Activated CD4-positive, alpha-beta T cell treated with anti-CD3 and anti-CD28 coated beads, Interleukin-2, Interleukin-4, amounts not matched to agents 100 ng/mL and 50 ng/mL, durations not matched to agents 16 hours and 8 hours (primary cell): ENCODE measurements at places on chromosomes 1 and 21.
A peak's percentile ranks its signal among the peaks of the same experiment; 100 is the strongest.

GRCh38 chr1:23577056-23578004, 18.0 kb upstream of the ID3 start:
- DNase-seq, result peak; percentile 68

DNA sequence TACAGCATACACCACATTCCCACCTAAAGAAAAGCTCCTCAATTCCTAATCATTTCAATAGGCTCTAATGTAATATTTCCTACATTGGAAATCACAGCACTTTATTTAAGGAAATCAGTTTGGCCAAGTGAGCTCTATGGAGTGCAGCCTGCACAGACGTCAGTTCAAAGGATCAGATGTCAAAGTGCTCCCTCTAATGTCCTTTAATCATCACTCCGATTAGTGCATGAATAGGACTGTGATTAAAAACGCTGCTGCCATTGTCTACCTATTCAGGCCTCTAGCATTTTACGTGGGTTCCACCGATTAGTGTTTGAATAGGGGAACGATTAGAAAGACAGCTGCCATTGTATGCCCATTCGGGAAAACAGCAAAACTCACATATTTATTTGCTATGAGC, 50.2 kb downstream of the DPYD start:
- no peak for DNase-seq

DNA sequence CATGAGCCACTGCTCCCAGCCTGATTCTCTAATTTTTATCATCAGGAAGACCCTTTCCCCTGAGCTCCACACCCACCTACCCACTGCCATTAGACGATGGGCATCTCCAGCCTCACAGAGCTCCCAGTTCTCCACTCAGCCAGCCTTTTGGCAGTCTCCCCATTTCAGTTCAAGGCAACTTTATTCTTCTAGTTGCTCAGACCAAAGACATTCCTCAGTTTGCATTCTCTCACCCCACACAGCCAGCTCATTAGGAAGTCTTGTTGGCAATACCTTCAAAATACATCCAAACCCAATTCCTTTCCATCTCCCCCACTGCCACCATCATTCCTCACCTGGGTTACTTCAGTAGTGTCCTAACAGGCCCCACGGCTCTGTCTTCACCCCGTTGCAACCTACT, 53.4 kb upstream of the COX20 start:
- DNase-seq, result no peak

DNA sequence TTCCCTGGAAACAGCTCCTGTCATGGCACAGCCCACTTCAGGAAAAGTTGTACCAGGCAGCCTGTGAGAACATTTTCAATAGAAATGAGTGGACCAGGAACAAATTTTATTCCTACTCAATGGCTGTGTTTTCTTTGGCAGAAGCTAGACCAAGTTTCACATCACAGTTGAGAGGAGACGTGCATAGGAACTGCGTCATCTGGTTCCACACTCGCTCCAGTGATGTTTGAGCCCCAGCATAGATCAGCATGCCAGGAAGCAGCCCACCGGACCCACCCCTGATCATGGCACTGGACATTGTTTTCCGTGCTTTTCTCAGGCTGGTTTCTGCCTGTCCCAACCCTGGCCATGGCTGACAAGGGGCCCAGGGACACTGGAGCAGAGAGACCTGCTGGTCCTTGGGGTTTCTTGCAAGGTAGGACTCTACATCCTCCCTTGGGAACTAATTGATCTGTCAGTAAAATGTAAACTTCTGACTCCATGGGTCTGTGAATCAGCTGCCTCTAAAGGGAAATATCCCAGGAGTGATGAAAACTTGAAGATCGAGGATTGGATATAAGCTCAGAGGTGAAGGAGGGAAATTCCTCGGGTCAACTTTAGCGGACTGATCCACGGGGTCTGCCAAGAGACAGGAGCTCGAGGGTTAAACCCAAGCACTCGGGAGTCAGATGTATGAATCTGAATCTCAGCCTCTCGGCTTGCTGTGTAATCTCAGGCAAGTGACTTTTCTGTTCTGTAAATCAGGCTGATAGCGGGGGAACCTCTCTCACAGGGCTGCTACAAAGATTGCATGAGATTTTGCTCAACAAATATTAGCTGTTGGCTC, 35.7 kb downstream of the NEK2 start:
- DNase-seq, result no peak

DNA sequence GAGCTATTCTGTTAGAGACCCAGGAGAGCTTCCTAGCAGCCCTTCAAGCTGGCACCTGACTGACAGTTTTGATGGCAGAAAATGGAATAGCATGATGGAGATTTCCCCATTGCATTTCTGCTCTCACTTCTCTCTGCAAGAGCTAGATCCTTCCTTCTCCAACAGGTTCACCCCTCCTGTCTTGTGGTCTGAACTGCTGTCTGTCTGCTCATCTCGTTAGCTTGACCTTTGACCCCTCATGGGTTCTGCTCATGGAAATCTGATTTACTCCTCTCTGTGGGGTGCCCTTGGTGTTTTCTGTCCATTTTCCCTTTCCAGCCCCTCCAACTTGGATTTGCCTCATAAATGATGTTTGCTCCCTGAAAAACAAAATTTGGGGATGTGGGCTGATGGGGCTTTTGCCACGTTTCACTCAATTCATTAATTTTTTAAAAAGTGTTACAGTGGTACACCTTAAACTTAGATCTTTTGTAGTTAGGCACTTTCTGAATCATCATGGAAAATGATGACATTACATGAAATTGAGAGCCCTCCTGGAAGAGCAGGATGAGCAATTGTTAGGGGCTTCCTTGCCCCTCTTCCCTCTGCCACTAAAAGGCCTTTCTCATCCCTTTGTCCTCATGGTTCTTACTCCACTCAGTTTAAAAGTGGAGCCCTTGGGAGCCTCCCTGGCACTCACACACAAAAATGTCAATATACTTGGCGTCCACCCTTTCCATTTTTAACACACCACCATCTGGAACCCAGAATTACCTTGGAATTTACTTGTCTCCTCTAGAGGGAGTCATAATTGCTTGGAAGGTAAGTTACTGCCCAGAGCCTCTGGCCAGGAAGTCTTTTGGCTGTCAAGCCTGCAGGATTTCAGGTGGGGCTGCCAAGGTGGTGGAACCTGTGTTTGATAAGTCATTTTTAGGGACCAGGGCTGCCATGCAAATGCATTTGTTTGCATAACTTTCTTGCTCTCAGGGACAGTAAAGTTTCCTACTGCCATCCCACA, 31.9 kb upstream of the IL19 start:
- DNase-seq, result no peak
